Nucleus accumbens (tissue), 56 donors: ENCODE measurements at places on chromosomes 2 and 18.
A peak's percentile ranks its signal among the peaks of the same experiment; 100 is the strongest.

DNA sequence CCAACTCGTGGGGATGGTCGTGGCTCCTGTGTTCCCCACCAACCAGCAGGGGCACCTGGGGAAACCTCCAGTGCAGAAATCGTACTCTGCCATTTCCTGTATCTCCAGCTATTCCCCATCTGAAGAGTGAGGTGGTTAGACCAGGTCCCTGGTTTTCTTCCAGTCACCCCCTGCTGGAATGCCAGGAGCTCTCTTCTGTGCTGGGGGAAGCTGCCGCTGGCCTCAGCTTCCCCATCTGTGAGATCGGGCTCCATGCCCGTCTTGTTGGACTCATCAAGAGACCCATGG is 119.7 kb downstream of the INHBB start:
- DNase-seq = no peak

GRCh38 chr2:237712477-237713377 is 85.3 kb downstream of the LRRFIP1 start:
- no peak for DNase-seq

- no peak for DNase-seq
Observed at GRCh38 chr2:28802975-28803429, 7.6 kb upstream of the SPDYA start.

DNA sequence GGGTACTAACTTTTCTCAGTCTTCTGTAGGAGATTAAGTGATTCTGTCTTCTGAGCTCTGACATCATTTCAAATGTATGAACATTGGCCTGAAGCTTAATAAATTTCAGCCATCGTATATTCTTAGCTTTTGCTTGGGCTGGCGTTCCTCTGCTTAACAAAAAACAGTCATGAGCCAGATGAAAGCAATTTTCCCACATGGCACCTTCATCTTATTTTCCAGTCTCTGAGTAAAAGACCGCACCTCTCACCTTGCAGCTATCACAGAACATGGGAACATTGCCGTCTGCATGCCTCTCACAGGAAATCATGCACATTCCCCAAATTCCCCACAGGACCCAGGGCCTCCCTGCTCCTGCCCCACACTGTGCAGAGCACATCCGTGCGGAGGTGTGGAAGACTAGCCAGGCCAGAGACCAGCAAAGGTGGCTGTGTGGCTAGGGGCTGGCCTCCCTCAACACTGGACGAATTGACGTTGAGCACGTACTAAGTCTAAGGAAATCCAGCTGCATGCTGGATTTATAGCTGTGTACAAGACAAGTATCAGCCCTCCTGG is 531.8 kb upstream of the ID2 start:
- DNase-seq = no peak

- no peak for DNase-seq
Observed at GRCh38 chr18:47901624-47902362, 28.7 kb downstream of the SMAD2 start.

GRCh38 chr2:98445177-98445682 is 572 bp downstream of the INPP4A start:
- DNase-seq = no peak

- no peak for DNase-seq
Observed at GRCh38 chr2:211162911-211163310, 606.5 kb downstream of the CPS1 start.

GRCh38 chr2:236217926-236218325 is 46.3 kb downstream of the ASB18 start:
- no peak for DNase-seq

DNA sequence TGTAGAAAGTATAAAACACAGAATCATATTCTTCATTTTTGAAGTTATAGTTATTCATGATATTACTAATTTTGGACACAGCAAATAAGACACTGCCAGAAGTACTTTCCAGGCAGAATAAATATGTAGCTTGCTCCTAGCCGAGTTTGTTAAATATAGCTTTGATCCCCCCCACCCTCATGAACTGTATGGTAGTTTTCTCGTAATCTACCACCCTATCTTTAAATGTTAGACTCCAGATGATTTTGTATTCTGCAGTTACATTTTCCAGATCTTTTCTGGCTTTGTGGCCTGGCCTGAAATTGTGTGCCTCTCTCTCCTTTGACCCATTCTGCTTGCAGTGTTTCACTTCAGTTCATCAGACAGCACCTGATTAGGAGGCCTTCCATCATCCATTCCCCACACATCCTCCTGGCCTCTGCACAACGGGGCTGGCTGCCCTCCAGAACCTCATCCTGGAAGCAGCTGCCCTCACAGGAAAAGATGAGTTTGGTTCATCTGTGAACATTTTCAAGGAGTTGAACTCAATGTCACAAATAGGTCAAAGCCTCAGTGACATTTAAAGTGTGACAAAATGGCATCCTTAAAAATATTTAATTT is 4.7 kb upstream of the KCNJ3 start:
- no peak for DNase-seq

DNA sequence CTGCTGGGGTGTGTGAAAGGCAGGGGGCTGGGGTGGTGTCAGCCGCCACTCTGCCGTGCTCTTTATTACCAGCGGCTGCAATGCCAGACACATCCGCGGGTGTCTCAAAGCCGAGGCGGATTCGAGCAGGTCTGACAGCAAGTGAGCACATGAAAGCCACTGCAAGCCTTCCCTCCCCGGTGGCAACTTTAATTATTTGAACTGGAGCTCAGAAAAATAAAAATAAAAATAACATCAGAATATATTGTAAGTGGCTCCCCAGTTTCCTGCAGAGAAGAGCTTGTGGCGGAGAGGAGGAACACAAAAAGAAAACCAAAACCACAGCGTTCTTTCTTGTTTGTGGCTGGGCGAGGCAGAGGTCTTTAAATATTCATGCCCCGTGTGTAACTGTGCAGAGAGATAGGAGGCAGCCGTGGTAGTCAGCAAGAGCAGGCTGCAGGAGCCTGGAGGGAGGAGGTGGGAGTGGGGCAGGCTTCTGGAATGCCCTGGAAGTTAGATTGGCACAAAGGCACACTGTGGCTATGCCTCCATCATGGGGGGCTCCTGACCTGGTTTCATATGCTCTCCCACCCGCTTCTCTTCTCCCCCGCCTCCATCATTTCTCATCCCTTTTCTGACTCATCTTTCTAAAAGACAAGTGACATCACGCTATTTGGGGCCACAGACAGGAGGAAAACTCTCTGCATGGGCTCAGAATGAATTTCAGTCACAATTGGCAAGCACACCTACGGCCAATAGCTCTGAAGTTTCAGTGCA is 199.8 kb downstream of the CLIP4 start:
- peak; percentile 24 for DNase-seq

DNA sequence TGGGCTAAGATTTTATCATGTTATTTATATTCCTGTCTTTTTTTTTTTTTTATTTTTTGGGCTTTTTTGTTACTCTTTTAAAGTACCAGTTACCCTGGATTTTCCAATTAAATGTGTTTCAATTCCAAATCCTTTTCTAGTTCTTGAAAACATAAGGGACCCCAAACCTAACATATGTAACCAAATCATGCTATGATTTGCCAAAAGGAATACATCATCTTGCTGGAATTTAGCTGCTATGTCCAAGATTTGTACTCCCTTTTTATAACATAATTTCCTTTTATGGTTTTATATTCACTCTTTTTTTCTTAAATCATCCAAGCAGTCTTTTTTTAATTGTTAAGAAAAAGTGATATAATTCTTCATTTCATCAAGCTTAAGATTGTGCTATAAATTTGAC is 60.9 kb upstream of the DSEL start:
- DNase-seq = no peak

- no peak for DNase-seq
Observed at GRCh38 chr18:75257605-75258004, 47.0 kb downstream of the TSHZ1 start.

GRCh38 chr18:886076-886475 is 18.6 kb upstream of the ADCYAP1 start:
- no peak for DNase-seq

DNA sequence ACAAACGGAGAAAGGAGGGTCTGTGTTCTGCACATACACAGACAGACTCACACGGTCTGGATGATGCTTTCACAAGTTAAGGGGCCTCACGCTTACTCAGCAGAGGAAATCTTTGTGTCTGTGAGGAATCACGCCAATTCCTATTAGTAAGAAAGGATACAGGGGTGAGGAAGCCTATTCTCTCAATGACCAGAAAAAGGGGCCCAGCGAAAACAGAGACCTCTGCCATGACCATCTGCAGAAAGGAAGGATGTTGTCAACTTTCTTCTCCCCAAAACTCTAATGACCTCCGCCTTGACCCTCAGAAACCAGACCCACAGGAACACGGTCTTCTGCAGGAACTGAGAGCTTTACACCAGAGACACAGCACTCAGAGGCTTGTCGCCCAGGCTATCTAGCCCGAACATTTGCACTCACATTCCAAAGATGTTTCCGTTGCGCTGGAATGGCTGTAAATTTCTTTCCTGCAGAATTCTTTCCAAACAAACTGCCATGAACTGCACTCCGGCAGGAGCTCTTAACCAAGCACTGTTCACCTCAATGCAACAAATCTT is 186.3 kb downstream of the TCF4 start:
- no peak for DNase-seq

- no peak for DNase-seq
Observed at GRCh38 chr2:155633887-155634570, 698.5 kb downstream of the NR4A2 start.

DNA sequence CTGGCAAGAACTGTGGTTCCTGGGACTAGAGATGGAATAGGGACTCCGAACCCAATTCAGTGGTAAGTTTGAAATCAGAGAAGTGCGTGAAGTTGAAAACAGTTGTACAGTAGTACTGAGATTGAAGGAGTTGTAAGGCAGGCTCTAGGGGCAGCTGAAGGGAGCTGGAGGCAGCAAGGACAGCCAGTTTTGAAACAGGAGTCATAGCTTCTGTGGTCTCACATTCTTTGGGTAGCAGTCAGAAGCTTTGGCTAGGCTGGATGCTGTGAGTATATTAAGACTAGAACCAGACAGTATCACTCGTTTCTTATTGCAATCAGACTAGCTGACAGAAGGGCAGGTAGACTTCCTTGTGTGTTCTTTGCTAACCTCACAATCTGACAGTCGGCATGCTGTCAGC is 64.5 kb upstream of the ADAM23 start:
- DNase-seq = no peak

DNA sequence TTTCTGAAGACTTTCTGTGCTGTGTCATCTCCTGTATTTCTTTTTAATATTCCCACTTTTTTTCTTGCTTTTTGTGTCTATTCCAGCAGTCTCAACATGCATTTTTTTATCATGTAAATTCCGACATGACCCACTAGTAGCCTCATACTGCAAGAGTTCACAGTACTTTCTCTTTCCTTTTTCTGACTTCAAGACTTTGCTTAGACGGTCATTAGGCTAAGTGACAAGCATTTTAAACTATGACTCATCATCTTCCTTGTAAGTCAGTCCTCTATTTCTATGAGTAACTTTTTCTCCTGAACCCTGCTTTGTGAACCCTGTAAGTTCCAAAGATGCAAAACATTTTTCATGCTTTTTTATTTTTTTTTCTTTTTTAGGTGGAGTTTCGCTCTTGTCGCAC is 381.2 kb downstream of the TXNL1 start:
- no peak for DNase-seq

GRCh38 chr2:157125685-157126084 is 131.8 kb upstream of the GALNT5 start:
- DNase-seq = no peak

DNA sequence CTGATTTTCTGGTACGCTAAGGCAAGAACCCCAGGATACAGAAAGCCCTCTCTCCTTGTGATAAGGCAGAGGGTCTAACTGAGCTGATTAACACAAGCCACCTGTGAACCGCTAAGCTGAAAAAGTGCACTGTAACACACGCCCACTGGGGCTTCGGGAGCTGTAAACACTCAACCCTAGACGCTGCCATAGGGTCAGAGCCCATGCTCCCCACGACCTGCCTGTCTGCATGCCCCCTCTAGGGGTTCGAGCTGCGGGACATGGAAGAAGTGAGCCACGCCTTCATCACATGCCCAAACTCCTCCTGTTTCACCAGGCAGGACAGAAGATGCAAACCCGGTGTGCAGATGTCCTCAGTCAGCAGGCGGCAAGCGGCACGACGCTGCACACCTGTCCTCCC is 173.9 kb upstream of the RAB12 start:
- no peak for DNase-seq

- DNase-seq = no peak
Observed at GRCh38 chr2:38750011-38750890, 910 bp downstream of the SRSF7 start.

DNA sequence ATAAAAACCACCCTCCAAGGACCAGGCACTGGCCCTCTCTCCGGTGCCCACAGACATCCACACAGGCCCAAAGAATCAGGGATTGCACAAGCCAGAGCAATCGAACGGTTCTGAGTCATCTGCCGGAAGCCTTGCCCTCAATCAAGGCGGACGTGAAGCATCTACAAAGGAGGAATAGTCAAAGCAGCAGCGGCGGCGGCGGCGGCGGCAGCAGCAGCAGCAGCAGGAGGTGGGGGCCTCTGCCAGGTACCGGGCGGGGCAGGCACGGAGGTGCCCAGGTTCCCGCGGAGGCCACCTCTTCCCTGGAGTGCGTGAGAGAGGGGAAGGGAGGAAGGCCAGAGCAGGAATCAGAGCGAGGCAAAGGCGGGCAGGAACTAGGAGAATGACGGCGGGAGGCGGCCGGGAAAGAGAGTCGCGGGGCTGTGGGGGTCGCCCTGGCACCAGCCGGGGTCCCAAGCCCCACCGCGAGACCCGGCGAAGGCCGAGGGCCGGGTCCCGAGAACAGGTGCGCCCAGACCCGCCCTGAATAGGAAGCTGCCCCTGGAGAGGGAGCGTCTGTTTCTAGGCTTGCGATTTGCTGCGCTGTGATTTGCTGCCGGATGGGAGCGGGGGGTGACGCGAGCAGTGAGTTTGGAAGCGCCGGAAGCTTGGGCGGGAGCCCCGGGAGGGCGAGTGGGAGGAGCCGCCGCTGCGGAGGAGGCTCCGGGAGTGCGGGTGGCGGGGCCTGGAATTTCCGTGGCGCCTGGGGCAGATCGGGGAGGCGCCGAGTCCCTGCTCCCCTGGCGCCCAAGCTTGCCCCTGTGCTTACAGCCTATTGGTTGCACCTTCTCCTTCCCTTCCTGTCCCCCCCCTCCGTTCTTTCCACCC is at the start of gene SERPINB8:
SERPINB8 (plus strand) TSS at position 140 of the 867 bp plus-strand sequence. CDS start 8,228 bp downstream, outside the sequence.
- DNase-seq = peak; percentile 90

- no peak for DNase-seq
Observed at GRCh38 chr2:183926433-183926832, 671.9 kb upstream of the ZNF804A start.

DNA sequence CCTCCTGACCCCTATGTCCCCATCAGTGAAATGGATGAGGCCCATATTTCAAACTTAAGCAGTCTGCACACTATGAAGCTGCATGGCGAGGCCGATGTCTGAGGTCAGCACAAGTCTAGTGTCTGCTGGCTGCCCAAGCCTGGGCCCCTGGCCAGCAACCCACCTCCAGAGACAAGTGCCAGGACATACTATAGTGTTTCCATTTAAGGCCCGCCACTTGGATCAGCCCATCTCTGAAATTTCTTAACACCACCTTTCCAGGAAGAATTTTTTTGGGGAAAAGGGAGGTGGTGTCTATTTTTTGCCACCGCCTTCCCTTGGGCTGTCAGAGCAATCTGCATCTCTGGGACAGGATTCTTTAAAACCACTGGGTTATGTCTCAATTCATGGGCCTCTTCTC is 1.8 kb downstream of the ACVR1 start:
- no peak for DNase-seq

DNA sequence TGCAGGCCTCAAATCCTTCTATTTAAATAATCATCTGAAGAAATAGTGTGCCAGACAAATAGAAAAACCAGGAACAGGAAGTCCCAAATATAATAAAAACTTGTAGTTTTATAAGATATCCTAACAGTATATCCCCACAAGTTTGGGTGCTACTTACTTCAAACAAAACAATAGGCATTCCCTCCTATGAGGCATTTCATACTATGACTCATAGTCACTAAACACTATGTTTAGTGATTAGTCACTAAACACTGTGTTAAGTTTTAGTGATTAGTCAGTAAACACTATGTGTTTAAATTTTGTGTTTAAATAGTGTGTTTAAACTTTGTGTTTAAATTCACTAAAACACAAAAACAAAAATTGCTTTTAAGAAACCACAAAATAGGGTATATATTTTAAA is 407.0 kb upstream of the CDH19 start:
- no peak for DNase-seq
